Activated CD8-positive, alpha-beta memory T cell treated with anti-CD3 and anti-CD28 coated beads for 4 hours (primary cell): ENCODE measurements at places on chromosomes 16 and 17.

DNA sequence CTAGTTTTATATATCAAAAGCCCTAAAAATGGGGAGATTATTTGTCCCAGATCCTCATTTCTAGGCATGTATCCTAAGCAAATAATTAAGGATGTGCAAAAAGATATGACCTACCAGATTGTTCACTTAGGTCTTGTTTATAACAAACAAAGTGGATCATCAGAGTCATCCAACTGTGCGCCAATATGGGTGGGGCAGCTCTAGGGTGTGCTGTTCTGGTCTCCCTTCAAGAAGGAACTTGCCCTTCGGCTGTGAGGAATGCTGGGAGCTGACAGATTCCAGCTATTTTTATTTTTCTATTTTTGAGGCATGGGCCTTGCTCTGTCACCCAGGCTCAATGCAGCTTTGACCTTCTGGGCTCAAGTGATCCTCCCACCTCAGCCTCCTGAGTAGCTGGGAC, 13.8 kb downstream of the CHP2 start:
- DNase-seq, result no peak

DNA sequence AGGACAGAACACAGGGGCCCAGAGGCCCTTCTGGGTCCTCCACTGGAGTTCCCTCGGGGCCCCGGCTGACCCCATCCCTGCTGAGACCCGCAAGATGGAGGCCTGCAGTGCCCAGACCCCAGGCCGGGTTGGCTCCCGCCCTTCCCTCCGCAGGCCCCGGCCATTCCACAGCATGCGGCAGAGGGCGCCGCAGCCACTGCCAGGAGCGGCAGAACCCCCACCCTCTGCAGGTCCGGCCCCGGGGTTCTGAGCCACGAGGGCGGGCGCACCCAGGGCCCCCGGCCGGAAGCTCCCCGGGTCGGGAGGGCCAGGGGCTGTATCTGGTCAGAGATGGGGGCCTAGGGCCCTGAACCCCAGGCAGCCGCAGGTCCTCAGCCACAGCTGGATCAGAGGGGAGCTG, 2.4 kb upstream of the PERCC1 start:
- DNase-seq, result no peak

- no peak for DNase-seq
These were observed 122.2 kb downstream of the CCDC182 start for GRCh38 chr17:57622683-57623433.

GRCh38 chr17:40139566-40140058, 725 bp upstream of the CASC3 start:
- no peak for DNase-seq

DNA sequence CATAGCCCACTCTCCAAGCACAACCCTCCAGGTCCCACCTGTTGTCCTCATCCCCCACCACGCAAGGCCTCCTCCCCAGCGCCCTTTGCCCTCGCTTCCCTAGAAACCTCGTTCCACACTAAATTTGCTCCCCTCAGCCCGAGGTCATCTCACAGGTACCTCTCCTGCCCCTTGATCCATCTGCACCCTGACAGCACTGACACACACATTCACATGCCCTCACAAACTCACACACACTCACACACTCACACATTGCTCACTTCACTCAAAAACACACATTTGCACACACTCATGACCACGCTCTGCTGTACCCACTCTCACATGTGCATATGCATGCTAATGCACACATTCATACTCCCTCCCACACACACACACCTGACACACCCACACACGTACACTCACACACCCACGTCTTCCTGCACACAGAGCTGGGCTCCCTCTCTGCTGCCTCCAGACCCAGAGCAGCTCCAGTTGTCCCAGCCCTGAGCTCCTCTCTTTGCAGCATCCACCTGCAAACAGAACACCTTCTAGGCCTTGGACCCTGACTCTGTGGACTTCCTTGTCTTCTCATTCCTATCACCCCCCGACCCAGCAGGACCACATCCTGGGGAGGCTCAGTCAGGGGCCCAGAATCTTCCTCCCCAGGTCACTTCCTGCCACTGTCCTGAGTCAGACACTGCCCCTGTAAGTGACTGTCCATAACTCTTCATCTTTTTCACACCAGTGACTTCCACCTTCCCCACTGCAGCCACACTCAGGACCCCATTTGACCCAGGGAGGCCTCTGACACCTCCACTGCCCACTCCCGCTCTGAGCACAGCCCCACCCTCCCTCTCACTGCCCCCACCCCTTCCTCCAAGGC, 4.9 kb downstream of the ASGR2 start:
- DNase-seq, result no peak

DNA sequence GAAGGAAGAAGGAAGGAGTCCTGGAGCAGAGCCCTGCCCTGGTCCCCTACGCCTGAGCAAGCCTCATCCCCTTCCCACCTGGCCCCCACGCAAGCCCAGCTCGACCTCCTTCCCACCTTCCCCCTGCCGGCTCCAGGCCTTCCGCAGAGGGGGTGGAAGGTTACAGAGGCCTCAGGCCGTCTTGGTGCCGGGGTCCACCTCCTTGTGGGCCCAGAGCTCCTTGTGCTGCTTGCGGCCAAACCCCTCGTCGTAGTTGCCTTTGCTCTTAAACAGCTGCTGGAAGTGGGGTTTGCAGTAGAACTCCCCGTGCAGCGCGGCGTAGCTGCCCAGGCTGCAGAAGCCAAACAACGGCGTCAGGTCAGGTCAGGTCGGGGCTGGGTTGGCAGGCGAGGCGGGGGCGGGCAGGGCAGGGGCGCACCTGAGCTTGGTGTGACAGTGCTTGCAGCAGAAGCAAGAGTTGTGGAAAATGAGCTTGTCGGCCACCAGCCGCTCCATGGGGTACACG, 1.5 kb downstream of the LIMD2 start:
- no peak for DNase-seq

- no peak for DNase-seq
These were observed 31.7 kb upstream of the ZC3H18 start for GRCh38 chr16:88538366-88539060.

DNA sequence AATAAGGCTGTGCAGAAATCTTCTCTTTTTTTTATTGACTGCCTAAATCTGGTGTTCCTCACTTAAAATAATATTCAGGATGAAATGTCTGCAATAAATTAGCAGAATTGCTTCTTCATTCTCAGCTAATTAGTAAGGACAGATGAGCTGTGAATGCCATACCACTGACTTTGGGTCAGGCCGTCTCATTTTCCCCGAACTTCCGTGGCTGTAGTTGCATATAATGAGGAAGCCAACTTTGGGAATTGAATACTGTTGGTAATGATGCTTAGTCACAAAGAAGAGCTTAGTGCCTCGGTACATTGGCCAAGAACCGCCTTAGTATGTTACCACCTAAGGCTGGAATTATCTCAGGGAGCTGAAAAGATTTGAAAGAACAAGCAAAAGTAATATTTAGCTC, 47.6 kb downstream of the NUP93 start:
- DNase-seq, result no peak

- no peak for DNase-seq
These were observed 2.4 kb downstream of the MED9 start for GRCh38 chr17:17479209-17479608.

DNA sequence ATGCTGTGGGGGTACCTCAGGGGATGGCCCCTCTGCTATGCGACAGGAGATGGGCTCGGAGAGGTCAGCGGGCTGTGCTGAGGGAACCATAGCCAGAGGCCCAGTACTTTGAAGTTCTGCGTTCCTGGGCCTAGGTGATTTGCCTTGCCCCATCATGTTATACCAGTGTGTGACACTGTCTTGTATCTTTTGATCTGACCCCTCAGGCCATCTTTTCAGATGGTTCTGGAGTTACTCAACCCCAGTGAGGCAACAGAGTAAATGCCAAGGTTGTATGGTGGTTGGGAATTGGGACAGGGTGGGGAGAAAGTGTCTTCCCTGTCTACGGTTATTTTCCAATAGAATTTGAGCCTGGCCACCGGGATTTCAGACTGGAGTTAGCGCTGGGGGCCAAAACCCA, 8.5 kb downstream of the MSI2 start:
- DNase-seq, result no peak

DNA sequence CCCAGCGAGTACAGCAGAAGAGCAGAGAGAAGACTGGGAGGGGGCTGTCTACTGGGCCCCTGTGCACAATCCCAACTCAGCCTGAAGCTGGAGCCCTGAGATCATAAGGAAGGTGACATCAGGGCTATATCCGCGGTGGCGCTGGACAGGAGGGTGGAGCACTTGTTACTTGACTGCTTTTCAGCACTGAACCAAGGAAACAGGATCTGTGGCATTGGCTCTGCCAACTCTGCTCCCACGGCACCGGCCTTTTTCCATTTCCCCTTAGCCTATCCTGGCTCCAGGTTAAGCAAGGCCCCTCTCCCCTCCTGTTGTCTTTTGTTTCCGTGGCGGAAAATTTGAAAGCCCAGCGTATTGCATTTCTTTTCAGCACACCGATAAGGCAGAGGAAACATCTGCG, 125.0 kb upstream of the IRX3 start:
- no peak for DNase-seq

DNA sequence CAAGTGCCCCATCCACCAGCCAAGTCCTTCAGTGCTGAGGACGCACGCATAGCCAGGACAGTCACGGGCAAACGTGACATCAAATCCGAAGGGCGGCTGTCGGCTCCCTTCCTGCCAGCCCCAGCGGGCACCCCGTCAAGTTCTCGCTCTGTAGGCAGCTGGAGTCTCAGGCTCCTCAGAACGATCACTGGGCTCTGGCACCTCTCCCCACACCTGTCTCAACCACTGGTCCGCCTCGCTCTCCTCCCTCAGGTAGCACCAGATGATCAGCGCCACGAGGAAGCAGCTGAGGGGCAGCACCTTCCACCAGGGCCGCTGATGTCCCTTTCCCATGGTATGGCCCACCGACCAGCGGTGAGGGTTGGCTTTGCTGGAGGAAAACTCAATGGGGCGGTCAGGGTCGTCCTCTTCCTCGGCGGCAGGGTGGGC, 422 bp downstream of the UQCC4 start:
- no peak for DNase-seq

- no peak for DNase-seq
These were observed 1.8 kb upstream of the UBTF start for GRCh38 chr17:44221084-44221861.

GRCh38 chr17:43914451-43914850, 7.1 kb upstream of the MPP2 start:
- DNase-seq, result no peak

DNA sequence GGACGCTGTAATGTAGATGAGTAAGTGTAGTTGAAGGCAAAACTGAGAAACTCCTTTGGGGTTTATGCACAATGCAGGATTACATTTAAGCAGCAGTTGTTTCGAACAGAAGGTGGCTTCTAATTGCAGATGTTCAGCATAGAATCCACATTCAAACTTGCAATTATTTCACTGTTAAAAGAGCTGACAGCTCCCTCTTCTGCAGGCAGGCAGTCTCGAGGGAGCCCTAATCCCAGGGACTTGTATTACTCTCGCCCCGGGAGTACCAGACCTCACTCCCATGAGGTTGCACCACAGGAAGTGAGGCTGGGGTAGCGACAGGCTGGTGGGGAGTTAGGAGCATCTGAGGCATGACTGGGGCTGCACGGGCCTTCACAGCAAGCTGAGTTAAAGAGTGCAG, 484.3 kb upstream of the EEF2KMT start:
- no peak for DNase-seq
